ENCODE measurements at places on chromosomes 2 and 18.

DNA sequence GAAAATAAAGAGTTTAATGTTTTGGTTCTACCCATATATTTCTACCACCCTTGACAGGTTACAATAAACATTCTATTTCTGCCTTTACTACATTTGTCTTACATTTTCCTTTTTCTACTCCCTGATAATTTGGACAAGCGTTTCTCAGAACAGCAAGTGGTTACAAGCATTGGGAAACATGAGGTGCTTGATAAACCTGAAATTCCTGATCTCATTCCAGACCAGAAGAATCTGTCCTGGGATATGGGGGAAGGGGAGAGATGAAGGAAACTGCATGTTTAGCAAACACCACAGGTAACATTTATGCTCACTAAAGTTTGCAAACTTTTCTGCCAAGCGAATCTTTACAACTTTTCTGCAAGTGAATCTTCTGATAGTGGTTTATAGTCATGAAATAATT is 28.3 kb upstream of the DSC1 start:
- DNase-seq: no peak

- DNase-seq: no peak
Observed at GRCh38 chr18:80194874-80195570, 52.3 kb downstream of the PARD6G start.

- DNase-seq: no peak
Observed at GRCh38 chr2:164655750-164656149, 34.5 kb upstream of the GRB14 start.

DNA sequence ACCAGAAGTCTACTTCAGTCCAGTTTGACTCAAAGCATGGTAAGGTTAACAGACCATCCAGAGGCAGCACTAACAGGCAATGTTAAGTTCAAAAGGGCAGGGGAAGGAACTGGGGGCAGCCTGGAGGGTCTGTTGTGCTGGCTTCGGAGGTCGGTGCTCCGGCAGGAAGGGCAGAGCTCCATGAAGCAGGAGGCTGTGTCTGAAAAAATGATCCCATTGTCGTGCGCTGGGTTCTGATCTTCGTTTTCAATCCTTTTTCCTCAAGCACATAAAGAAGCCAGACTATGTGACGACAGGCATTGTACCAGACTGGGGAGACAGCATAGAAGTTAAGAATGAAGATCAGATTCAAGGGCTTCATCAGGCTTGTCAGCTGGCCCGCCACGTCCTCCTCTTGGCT is 21.9 kb upstream of the DLX1 start:
- DNase-seq: no peak

DNA sequence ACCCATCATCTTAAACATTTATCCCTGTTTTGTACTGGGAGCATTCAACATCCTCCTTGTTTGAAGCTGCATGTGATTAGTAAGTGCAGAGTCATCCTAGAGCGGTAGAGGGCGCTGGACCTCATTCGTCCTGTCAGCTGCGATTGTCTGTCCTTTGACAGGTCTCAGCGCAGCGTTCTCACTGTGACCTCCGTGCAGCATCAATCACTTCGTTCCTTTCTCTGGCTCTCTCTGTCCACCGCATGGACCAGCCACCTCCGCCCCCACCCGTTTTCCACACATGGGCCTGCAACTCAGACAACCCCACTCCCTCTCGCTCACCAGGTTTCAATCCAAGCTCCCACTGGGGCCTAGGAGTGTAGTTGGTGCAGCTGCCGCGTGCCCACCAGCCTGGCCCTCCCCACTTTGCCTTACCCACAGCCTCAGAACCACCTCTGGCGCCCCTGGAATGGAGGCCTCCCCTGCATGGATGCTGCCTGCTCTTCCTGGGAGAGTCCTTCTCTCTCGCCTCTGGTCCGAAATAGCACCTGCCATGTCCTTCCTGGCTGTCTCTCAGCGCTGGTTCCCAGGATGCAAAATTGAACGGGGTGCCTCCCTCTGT is 90.5 kb downstream of the NDUFA10 start:
- peak; percentile 72 for DNase-seq

- DNase-seq: no peak
Observed at GRCh38 chr2:226665306-226665831, 134.3 kb downstream of the IRS1 start.

- DNase-seq: no peak
Observed at GRCh38 chr18:27711382-27711781, 465.5 kb downstream of the CDH2 start.

DNA sequence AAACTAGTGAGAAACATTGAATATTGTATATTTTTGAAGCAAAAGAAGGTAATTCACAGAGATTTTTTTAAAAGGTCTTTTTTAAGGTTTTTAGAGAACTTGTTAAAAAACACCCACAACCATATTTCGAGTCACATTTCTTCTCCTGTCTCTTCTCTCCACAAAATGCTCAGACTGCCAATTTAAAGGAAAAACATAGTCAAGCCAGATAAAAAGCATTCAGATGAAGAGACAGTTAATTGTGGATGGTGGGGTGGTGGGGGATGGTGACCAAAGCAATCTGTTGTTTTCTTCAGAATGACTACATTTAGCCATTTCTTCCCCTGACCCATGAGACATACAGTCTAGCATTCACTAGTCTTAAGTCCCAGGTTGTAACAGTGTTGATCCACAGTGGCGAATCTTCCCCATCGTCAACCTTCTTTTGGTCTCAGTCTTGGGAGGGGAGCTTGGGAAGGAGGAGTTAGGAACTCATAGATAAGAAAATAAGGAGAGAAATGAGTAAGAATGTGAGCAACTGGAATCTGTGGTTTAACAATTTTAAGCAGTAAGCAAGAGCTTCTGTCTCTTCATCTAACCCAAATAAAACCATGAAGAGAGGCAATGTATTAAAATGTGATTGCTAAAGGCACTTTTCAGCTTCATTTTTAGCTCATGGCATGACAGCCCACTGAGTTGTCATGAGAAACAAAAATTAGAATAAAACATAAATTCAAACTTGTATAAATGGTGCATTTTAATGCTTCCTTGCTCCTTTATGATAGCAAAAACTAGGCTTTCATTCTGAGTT is 413.7 kb upstream of the FSHR start:
- DNase-seq: no peak

- DNase-seq: no peak
Observed at GRCh38 chr2:3612639-3613523, 18.0 kb downstream of the COLEC11 start.

DNA sequence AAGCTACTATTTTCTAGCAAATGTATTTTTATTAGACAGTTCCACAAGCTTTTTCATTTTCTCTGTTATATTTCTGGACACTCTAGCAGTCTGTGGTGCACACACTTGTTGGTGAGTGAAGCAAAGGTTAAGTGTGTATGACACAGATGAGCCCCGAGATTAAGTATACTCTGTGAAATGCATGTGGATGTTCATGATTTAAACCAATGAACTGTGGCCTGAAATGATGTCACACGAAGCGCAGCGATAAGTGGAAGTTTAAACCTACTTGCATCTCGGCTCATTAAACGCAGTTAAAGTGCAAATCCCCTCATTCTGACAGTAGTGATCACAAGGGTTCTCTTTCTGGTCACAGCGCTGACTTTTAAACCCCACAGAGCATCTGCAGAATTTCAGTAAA is 1488.8 kb upstream of the NXPH2 start:
- no peak for DNase-seq

DNA sequence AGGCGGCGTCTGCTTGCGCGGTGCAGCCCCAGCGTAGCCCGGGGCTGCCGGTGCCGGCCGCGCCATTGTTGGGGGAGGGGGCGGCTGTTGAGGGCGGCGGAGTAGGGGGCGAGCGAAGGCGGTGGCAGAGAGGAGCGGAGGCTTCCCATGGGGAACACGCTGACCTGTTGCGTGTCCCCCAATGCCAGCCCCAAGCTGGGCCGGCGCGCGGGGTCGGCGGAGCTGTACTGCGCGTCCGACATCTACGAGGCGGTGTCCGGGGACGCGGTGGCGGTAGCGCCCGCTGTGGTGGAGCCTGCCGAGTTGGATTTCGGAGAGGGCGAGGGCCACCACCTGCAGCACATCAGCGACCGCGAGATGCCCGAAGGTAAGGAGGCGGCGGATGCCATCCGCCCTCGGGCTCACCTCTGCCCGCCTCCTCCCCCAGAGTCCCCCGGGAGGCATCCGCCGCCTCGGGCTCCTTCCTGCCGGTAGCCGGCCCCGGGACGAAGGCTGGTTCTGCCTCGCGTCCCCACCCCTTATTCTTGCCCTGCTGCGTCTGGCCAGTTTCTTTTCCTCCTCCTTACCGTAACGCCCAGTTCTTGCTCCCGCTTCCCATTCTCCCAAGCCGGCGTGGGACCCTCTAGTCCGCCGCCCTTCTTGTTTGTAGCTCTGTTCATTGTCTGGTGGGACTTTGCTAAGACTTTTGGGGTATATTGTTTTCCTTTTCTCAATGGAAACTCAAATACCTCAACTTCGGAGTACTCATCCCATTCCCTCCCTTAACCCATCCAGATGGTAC is 500 bp downstream of the CCNYL1 start:
- peak; percentile 68 for DNase-seq

- no peak for DNase-seq
Observed at GRCh38 chr2:234564699-234565098, 67.8 kb upstream of the ARL4C start.

GRCh38 chr2:109031476-109032228 is 42.6 kb upstream of the EDAR start:
- peak; percentile 67 for DNase-seq

GRCh38 chr2:191927991-191928390 is 81.1 kb upstream of the CAVIN2 start:
- DNase-seq: no peak

- no peak for DNase-seq
Observed at GRCh38 chr2:53473236-53473635, 294.4 kb upstream of the CHAC2 start.

DNA sequence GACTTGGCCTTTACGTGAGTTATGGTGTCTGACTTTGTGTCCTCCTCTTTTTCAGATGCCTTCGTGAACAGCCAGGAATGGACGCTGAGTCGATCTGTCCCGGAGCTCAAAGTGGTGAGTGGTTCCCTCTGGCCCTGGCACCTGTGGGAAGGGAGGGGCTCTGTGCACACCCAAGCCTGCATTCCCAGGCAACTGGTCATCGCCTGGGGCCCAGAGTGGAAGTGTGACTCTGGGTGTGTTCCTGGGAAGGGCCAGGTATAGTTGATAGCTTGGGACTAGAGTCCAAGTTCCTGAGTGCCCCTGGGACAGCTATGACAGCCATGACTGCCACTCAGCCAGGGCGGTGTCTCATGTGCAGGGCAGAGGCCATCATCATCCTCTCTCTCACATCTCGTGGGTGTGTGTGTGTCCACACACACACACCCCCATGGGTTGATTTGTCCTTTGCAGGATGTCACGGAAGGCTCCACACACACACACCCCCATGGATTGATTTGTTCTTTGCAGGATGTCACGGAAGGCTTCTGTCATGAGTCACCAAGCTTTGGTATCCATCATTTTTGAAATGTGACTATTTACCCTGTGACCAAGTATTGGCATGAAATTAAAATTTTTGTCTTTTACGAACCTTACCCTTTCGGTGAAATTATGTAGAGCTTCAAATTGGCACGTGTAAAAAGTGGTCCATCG is 215.4 kb downstream of the AGAP1 start:
- DNase-seq: no peak

GRCh38 chr2:98341241-98341640 is 5.0 kb upstream of the CNGA3 start:
- DNase-seq: no peak

DNA sequence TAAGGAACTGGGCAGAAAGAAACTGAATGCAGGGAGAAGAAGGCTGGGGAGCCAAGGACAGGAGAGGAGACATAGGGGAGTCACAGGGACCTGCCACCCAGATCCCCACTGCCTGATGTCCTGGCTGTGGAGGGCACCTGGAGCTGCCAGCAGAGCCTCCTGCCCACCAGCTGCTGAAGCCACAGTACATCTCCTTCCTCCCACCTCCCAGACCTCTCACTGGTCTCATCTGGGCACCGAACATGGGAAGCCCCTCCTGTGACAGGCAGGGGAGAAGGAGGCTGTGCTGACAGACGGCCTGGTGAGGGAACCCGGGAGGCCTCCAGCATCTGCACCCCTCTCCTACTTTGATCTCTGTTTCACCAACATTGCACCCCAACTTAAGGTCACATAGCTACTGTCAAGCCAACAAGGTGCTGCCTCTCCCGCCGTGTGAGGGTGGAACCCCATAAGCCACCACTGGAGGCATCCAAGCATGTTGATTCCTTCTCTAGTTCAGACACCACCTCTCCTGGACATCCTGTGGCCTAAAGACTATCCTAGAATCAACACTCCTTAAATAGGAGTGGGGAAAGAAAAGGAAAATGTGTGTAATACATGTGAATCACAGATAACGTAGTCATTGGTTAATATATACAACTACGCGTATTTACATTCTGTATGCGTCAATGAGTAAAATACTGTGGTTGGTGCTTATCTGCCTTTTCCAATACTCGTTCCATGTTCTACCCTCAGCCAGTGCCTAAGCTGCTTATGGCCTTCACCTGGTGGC is 3.5 kb upstream of the RNPEPL1 start:
- DNase-seq: no peak

DNA sequence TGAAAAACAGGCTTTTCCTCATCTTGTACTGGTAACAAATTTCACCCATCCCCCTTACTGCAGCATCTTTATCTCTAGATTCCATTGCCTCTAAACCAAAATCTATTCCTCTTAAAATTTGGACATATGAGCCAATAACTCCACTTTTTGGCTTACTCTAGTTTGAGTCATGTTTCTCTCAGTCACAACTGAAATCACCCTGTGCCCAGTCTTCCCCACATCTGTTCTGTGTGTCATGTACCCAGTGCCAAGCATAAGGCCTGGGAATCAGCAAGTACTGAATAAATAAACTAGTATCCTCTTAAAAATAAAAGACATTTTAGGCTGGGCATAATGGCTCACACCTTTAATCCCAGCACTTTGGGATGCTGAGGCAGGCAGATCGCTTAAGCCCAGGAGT is 20.8 kb upstream of the CHN1 start:
- no peak for DNase-seq

DNA sequence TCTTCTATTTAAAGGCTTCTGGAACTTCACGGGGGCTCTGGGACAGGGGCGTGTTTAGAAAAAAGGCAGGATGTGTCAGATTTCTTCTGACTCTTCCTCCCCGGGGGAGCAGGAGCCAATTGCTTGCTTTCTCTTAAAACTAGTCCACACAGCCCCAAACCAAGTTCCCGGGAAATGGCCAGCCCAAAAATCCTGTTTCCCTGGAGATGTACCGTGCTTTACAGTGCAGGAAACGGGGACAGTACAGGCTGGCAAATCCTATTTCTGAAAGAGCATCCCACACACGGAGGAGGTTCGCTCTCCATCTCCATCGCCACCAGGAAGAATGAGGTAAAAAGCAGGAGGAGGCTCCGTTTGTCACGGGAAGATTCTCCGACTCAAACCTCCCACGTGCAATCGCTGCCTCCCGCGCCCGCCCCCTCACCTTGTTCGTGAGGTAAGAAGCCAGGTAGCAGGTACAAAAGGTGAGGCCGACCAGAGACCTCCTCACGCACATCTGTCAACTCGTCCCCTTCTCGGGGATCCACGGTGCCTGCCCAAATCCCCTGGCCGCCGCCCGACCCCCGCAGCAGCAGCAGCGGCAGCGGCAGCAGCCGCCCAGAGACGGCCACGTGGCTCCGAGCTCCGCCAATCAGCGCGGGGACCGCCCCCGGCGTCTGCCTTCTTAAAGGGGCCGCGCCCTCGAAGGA is 15.6 kb upstream of the RIOK3 start:
- peak; percentile 92 for DNase-seq

GRCh38 chr2:190467575-190468083 is 59.5 kb downstream of the MFSD6 start:
- no peak for DNase-seq

Data from left ventricle myocardium superior (tissue), 1 donor.